ENCODE measurements at places on chromosomes 11 and 22.
A peak's percentile ranks its signal among the peaks of the same experiment; 100 is the strongest.

- no peak for DNase-seq
- H3K4me1 ChIP-seq = no peaks in the 10 kb centered on the region
- H3K27me3 ChIP-seq = peaks cover 19% of the 10 kb centered on the region
- H3K36me3 ChIP-seq = no peaks in the 10 kb centered on the region
- H3K27ac ChIP-seq = no peak overlapping the region
These were observed 477.1 kb downstream of the BRD1 start for GRCh38 chr22:49350441-49351121.

- H3K4me1 ChIP-seq = peaks cover 15% of the 10 kb centered on the region
- DNase-seq = peak; percentile 87
- no peak overlapping the region for H3K4me3 ChIP-seq
- peaks cover 3% of the 10 kb centered on the region for H3K27me3 ChIP-seq
- no peaks in the 10 kb centered on the region for H3K36me3 ChIP-seq
These were observed 10.7 kb upstream of the DSCAML1 start for GRCh38 chr11:117807482-117808327.

- no peak overlapping the region for H3K4me3 ChIP-seq
- no peak for DNase-seq
- H3K36me3 ChIP-seq = no peaks in the 10 kb centered on the region
- no peak overlapping the region for H3K27ac ChIP-seq
These were observed 33.3 kb downstream of the FAM83F start for GRCh38 chr22:40028098-40028425.

- peaks cover 38% of the 10 kb centered on the region for H3K4me1 ChIP-seq
- no peak overlapping the region for H3K27ac ChIP-seq
- peak overlapping the region; percentile 63 for H3K4me3 ChIP-seq
- H3K27me3 ChIP-seq = peaks cover 23% of the 10 kb centered on the region
These were observed 666 bp downstream of the PDGFB start for GRCh38 chr22:39244136-39244495.

DNA sequence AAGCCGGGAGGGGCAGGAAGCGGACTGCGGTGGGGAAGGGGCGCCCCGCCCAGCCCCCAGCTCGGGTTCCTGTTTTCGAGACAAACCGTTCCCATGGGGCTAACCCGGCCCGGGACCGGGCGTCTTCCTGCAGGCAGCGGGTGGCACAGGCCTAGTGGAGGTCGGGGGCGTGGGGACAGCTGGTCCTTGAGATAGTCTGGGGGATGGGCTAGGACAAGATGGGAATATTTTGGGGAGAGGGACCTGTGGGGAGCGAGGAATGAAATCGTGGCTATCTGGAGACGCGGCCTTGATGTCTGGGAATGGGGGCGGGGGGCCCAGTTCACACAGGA, 1.2 kb upstream of the RASGRP2 start:
- H3K27me3 ChIP-seq = peaks cover 5% of the 10 kb centered on the region
- H3K27ac ChIP-seq = peak overlapping the region; percentile 65
- no peaks in the 10 kb centered on the region for H3K36me3 ChIP-seq
- H3K4me1 ChIP-seq = peaks cover 25% of the 10 kb centered on the region
- peak overlapping the region; percentile 77 for H3K4me3 ChIP-seq

DNA sequence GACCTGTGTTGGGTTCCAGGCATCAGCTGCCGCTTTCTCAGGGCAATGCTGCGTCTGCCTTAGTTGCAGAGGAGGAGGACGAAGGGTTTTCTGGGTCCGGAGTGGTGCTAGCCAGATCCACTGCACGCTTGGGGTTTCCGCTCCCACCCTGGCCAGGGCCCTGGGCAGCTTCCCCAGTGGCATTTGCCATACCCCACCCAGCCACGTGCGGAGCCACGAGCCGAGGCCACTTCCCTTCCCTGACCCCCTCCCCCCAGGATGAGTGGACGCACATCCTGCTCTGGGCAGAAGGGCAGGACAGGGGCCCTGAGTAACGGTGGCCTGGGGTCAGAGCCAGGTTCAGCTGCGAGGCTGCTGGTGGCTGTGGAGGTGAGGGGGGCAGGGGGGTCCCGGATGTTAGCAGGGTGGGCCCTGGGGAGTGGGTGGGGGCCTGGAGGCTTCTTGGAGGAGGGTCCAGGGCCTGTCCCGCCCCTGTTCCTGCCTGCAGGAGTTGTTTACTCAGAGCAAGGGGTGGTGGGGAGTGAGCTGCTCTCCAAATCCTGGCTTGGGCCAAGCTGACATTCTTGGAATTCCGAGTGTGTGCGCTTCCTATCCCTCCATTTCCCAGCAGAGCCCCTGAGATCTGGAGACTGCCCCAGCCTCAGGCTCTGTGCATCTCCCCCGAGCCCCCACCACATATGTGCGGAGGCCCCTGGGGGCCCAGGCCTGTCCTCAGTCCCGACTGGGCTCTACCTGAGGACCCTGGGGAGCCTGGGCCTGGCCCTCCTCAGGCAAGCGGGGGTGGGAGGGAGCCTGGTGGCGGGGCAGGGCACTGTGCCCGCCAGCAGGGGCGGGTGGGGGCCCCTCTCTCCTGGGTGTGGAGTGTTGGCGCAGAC, 1.4 kb downstream of the TSPAN4 start:
- peaks cover 7% of the 10 kb centered on the region for H3K36me3 ChIP-seq
- H3K4me3 ChIP-seq = peak overlapping the region; percentile 65
- peak; percentile 36 for DNase-seq

GRCh38 chr11:121282886-121283502, 9.6 kb upstream of the SC5D start:
- no peak for DNase-seq
- H3K4me3 ChIP-seq = no peak overlapping the region
- no peaks in the 10 kb centered on the region for H3K36me3 ChIP-seq
- H3K27me3 ChIP-seq = peaks cover 19% of the 10 kb centered on the region
- H3K4me1 ChIP-seq = no peaks in the 10 kb centered on the region
